ENCODE measurements at places on chromosomes 13 and 19.

DNA sequence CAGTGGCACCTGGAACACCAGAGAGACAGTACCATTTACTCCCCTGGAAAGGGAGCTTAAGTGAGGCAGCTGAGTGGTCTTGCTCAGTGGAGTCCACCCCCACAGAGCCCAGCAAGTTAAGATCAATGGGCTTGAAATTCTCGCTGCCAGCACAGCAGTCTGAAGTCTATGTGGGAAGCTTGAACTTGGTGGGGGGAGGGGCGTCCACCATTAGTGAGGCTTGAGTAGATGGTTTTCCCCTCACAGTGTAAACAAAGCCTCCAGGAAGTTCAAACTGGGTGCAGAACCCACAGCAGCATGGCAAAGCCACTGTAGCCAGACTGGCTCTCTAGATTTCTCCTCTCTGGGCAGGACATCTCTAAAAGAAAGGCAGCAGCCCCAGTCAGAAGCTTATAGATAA lies 30.3 kb upstream of the CEACAM4 start:
- DNase-seq, result no peak

- no peak for DNase-seq
Observed at GRCh38 chr13:43831088-43831487, 44.3 kb upstream of the ENOX1 start.

DNA sequence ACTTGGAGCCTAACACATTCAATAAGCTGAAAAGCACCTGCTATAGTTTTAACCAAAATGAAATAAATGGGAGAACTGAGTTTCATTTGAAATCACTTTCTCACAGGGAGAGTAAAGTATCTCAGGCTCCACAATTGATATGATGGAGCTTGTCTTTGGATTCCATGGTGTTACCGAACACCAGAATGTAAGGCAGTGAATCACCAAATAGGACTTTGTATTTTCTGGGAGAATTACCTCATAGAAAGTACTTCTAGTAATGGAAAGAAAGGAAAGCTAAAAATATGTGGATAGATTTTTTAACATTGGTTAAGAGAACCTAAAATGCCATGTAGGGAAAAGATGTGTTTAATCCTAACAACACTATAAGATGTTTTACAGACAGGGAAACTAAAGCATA lies 123.6 kb downstream of the NALCN start:
- DNase-seq, result no peak

DNA sequence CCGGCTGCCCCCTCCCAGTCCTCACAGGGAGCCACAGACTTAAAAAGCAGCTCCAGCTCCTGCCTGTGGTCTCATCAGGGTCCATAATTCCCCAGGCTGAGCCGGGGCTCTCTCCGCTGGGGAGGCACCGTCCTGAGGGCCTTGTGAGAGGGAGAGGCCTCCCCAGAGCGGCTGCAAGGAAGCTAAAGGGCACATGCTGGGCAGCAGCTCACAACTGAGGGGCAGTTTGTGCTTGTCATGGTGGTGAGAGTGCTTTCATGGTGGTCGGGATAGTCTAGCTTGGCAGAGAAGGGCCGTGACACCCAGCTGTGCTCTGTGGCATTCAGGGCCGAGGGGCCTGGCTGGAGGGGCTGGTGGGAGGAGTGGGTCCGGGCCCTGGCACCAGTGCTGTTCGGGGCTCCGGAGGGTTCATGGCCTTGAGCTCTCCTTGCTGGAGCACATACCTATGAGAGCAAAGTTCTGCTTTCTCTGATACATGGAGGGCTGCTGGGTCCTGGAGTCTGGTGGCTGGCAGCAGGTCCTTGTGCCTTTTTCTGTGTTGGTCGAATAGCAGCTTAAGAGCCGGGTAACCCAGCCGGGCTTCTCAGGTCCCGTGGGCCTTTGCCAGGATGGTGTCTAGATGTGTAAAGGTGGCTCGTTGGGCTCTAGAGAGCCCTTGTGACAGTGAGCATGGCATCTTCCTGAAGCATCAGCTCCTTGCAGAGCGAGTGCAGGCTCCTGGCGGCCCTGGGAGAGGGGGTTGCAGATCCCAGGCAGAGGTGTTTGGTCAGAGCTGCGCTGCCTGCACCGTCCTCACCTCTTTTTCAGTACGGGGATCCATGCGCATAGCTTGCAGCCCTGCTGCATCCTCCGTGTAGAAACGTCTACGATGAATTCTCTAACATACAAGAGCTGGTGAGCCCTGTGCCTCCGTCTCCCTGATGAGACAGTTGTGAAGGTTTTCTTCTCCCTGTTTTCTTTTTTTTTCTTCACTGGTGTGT lies 8.8 kb downstream of the UPF1 start:
- DNase-seq, result no peak

DNA sequence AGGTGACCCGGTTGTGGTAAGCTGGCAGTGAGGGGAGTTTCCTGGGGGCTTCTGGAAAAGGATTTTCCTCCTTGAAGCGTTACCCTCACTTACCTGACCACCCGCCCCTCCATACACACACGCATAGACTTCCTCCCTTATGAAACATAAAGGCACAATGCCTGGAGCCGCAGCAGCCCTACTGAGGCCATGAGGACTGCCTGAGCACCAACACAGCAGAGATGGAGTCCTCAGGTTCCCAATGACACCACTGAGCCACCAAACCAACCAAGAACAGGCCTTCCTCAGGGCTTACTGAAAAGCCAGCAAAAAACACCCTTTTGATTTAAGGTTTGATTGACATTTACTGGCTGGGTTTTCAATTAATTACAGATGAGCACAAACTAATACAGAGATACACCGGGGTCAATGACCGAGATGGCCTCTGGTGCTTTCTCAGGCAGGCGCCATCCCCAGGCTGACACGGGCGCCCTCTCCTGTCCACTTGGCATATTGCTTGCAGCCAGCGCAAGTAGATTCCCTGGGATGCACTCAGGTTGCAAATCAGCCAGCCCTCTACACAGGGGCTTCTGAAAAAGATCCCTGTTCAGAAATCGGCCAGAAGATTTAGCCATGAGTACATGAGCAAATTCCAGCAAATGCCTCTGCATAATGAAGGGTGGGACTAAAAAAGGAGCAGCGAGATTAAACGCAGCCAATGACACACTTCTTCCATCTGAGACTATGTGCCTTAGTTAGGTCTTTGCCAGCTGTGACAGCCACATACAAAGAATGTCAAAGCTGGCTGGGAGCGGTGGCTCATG lies 14.8 kb downstream of the OPA3 start:
- DNase-seq, result no peak

GRCh38 chr19:45400192-45400591 lies 4.7 kb downstream of the PPP1R13L start:
- DNase-seq, result no peak

- no peak for DNase-seq
Observed at GRCh38 chr13:99041788-99042187, 63.9 kb upstream of the DOCK9 start.

All from stimulated activated naive B cell treated with anti-CD40 and anti-IgM and Interleukin-4, amounts not matched to agents 10 μg/mL and 1 μg/mL and 100 μg/mL, for 72 hours (primary cell).